ENCODE measurements at places on chromosomes 4 and X.

DNA sequence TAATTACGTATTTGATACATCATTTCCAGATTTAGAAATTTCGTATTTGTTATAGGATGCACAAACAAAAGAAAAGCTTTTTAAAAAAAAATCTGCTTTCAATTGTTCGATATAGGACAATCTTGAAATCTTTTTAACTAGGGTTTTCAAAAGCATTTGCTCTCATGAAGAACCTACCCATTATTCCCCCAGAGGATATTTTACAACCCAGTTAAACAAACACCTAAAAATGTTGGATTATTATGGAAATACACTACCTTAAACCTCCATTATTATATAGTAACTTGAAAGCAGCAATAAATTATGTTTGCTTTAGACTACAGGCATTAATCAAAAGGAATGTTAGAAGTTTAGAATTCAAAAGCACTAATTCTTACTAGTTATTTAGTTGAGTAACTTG, 110.5 kb downstream of the PTPN13 start:
- DNase-seq = no peak

DNA sequence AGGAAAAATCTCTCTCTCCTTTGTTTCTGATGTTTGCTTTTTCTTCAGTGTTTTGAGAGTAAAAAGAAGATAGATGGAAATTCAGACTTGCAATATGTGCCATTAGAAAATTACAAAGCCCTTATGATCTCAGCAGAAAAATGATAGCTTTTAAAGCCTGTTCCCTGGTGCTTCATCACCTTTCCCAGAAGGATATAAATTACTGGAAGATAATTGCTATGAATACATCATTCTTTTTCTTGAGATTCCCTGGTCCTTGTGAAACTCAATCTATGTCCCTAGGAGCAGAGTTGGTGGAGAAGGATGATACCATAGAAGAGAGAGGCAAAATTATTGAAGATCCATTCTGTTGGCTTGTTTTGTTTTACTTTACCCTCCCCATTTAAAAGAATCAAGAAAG, 86.5 kb downstream of the GLRA3 start:
- DNase-seq = no peak

DNA sequence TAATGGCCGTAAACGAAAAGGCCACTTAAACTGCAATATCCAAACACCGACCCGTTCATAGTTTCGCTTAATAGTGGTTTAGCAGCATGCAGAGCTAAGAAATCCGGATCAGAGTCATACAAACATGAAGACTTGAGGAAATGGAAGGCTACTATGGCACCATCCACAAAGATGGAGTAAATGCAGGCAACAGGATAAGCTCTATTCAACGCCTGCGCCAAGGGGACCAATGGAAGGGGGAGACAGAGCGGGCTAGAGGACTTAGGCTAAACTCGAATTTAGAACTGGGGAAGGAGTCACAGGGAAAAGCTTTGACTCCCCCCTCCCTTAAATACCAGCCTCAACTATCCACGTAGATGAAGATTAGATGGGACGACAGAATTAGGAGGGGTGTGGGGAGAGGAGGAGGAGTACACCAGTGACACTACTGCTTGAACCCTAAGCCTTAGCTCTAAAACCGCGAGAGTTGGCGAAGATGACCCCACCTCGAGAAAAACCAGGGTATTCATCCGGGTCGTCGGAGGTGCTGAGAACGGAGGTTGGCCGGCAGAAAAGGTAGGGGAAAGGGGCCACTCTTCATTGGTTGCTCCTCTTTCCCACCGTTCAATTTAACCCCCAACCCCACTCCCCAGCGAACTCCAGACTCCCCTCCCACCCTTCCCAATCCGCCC, 3.5 kb downstream of the HUWE1 start:
- DNase-seq = no peak

GRCh38 chrX:7215842-7216241, 67.9 kb upstream of the PUDP start:
- DNase-seq = no peak

GRCh38 chrX:112738347-112739033, 58.8 kb upstream of the LHFPL1 start:
- no peak for DNase-seq

GRCh38 chrX:26254436-26254835, 38.5 kb downstream of the MAGEB5 start:
- DNase-seq = no peak

DNA sequence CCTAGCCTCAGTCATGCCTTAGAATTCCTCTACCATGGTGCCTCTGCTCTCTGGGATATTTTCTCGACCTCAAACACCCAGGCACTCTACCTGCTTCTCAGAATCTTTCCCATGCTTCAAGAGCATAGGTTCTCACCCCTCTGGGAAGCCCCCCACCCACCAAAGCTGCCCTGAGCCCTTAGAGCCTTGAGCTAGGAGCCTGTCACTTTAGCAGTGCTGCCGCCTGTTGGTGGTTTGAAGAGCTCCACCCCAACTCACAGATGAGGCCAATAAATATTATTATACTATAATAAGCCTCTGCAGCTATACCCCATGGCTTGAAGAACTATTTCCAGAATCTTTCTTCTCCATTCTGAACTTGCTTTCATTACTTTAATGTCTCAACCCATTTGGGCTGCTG, 109.7 kb downstream of the RTL5 start:
- no peak for DNase-seq

DNA sequence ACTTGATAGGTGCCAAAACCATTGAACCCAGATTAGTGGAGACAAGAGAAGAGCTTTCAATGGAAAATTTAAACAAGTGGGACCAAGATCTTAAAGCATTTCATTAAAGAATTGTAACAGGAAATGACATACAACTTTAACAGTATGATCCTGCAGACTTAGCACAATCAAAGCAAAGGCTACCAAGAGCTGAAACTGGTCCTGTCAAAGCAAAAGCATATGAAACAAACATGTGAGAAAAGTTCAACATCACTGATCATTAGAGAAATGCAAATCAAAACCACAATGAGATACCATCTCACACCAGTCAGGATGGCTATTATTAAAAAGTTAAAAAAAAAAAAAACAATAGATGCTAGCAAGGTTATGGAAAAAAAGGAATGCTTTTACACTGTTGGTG, 425.6 kb downstream of the IL1RAPL1 start:
- no peak for DNase-seq

GRCh38 chr4:140358281-140358680, 15.2 kb upstream of the SCOC start:
- no peak for DNase-seq

- DNase-seq = no peak
Observed at GRCh38 chrX:66863721-66864120, 224.8 kb upstream of the EDA2R start.

DNA sequence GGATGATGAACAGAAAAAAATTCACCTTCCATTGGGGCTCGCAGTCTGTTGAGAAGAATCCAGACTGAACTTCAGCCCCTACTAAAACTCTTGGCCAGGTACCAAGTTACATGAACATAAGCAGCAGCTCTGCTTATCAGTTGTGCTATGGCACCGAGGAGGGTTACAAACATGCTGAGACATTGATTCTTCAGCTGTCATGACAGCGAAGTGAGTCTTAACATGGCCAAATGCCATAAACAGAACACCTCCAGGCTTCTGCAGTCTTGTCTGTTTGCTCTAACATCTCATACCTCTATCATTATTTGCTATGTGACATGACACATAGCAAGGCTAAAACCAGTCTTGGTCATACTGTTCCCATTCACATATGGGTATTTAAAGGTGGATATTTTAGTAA, 521.5 kb downstream of the GRID2 start:
- DNase-seq = no peak

Measured in dorsolateral prefrontal cortex (tissue), 122 donors.